NAMALWA (cell line): ENCODE measurements at places on chromosomes 2 and 18.

GRCh38 chr2:143558665-143559064 lies 429.4 kb downstream of the ARHGAP15 start:
- DNase-seq: no peak

GRCh38 chr2:210049831-210050230 lies 47.4 kb downstream of the RPE start:
- no peak for DNase-seq

DNA sequence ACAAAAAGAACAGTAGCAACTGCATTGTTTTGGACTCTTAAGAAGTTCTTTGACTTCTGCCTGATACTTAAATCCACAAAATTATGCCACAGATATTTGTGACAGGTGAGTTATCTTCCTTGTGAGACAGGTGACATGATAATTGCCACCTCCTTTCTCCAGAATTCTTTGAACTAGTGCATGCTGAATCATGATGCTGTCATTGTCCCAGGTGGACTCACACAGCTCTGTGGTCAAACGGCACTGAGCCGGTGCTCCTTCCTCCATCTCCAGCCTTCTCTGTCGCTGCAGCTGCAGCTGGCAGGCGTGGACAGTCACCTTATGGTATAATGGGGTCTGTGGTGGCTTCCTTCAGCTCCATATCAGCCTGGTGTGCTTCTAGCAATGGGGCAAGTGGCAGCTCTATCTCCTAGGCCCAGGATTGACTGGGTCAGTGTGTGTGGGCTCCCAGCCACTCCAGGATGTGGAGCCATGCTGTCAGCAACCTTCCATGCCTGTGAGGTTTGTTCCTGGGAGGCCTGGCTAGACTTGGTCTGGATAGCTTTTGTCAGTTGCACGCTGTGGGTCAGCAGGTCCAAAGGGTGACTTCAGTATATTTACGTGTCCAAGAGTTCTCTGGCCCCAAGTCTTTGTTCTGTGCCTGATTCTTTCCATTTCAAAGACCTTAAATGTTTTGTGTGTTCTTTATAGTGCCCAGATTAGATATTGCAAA lies 15.7 kb downstream of the ARMC9 start:
- no peak for DNase-seq

DNA sequence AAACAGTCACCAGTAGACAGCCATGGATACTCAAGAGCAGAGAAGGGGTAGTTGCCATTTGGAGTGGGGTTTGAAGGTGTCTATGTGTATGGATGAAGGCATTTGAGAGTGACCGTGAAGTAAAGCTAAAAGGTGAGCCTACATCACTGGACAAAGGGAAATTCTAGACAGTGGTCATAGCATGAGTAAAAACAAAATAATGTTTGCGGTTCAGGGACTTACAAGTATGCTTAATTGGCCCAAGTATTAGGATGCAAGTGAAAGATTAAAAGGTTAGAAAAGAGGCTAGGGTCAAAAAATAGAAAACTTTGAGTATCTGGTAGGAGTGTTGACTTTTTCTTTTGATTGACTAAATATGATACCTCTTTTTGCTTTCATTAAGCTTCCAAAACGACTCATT lies 238.1 kb upstream of the SLC8A1 start:
- DNase-seq: no peak

GRCh38 chr2:32835148-32835547 lies 111.6 kb upstream of the LTBP1 start:
- DNase-seq: no peak

DNA sequence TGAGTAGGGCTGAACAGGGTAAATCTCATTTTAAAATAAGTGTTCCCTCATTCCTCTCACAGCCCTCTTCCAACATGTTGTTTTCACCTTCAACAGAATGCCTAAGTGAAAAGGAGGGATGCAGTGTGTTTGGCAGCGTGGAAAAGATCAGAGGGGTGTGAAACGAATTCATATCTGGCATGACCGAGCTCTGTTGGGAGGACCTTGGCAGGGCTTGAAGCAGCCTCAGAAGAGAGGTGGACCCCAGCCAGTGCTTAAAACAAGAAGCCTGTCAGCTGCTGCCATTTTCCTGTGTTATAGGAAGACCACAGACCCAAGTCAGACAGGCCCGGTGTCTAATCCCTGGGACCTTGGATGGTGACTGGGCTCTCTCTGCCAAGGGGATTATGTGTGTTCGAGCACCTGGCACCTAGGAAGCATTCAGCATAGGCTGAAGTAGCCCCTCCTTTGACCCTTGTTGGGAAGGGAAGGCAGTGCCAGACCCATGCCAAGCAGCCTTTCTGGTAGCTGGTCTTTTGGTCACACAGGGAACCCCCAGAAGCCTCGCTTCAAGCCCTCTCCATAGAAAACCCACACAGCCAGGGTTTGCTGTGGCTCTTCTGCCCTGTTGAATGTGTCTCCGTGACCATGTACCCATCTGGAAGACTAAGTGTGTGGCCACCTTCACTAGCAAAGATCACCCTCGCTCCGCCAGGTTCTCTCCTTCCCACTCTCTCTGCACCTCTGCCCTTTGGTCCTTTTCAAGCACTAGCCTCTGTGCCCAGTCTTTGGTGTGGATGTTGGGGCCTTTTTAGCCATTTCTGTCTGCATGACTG lies 87.5 kb upstream of the ST3GAL5 start:
- no peak for DNase-seq

- DNase-seq: no peak
These were observed 129.6 kb upstream of the COPS8 start for GRCh38 chr2:236956031-236956618.

GRCh38 chr2:237258116-237258515 lies 155.8 kb downstream of the COL6A3 start:
- no peak for DNase-seq

GRCh38 chr2:110853516-110853915 lies 121.1 kb downstream of the ACOXL start:
- peak; percentile 67 for DNase-seq

- DNase-seq: no peak
These were observed 14.6 kb downstream of the TEX51 start for GRCh38 chr2:126913329-126913728.

DNA sequence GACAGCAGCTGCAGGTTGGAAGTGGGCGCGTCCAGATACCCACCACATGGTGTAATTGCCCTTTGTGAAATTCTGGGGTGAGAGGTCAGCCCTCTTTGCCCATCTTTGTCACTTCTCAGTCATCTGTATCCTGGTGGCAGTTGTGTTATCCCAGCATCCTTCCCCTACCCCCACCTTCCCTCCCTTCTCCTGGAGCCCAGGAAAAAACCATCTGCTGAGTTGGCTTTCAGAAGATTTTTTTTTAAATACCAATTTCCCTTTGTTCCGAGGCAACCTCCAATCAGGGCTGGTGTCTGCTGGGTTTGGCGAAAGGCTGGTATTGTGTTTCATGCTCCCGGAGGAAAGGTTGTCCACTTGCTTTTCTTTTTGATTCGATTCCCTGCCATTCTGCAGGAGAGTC lies 35.2 kb downstream of the SETBP1 start:
- DNase-seq: no peak

- DNase-seq: no peak
These were observed 236.6 kb downstream of the GLI2 start for GRCh38 chr2:120972286-120972685.

- DNase-seq: no peak
These were observed 404.4 kb downstream of the SOCS6 start for GRCh38 chr18:70693246-70693645.

DNA sequence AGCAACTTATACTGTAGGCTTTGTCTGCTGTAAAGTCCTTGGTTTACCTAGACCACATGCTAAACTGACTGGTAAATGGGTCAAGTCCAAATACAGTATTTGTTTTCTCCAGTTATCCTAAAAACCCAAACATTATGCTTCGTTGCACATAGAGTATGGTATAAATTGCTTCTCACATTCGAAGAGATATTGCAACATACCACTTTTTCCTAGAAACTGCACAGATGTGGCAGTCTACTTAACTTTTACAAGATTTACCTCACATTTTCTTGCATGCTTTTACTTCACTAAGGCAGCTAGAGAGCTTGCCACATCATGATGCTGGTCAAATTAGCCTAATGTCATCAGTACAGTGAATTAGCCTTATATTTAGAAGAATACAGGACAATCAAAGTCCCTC lies 66.0 kb upstream of the SCN7A start:
- DNase-seq: no peak
